ENCODE measurements at places on chromosomes 4 and X.

GRCh38 chrX:39453889-39454621, 643.7 kb downstream of the BCOR start:
- no peak for DNase-seq

DNA sequence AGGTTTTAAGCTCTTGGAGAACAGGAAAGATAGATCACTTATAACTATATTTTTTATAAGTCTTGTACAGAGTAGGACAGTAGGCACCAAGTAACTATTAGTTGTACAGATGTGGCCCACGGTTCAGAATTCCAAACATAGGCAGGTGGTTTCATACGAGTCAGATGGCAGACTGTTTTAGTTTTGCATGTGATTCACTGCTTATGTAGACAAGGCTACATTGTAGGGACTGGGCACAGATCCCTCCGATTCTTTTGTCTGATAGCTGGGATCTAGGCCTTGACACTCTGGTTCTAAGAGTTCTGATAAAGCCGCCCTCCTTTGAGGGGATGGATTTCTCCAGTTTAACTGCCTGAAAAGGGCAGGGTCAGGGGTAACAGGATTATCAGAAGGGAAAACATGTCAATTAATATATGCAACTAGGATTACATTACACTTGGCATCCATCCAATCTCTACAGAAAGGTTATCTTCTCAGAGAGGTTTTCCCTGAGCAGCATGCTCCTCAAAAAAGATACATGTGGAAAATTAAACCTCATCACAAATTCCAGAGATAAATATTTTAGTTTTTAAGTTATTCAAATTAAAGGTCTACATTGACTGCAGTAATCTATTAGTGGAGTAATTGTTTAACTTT, 87.8 kb downstream of the SPRY1 start:
- no peak for DNase-seq

- no peak for DNase-seq
Observed at GRCh38 chr4:150217192-150217591, 138.9 kb downstream of the DCLK2 start.

- DNase-seq = no peak
Observed at GRCh38 chr4:160299177-160299576, 1196.3 kb downstream of the RAPGEF2 start.

GRCh38 chr4:82792912-82793649, 5.5 kb downstream of the SCD5 start:
- DNase-seq = no peak

GRCh38 chr4:102809691-102810090, 17.7 kb downstream of the UBE2D3 start:
- DNase-seq = no peak

DNA sequence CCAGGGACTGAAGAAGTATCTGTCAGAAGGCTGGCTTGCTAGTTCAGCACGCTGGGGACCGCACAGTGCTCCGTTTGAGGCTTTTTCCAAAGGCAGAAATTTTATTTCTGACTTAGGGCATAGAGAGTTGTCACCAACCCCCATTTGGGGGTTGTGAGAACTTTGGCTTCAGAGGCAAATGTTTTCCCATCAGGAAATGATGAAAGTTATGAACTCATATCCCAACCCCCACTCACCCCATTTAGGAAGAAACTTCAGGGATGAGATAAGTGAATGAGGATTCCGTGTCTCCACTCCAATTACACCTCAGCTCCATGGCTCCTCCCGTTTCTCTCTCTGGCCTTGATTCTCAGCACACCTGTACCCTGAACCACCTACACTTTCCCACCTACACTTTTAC, 4.3 kb upstream of the WDR13 start:
- no peak for DNase-seq

DNA sequence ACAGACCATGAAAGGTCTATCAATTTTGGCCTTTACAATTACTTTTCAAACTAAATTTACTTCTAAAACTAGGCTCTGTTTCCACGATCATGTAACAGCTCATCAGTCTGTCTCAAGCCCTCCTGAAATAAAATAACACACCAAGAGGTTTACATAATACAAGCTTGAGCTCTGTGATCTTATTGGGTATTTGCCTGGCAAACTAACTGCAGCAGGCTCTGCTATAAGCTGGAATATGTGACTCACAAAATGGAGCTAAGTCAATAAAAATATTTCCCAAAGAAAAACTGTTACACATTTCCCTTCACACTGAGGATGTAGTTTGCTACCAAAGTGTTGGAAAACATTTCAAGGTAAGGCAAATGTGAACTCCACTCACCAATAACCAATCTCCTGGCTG, 94.7 kb upstream of the GPM6B start:
- no peak for DNase-seq

DNA sequence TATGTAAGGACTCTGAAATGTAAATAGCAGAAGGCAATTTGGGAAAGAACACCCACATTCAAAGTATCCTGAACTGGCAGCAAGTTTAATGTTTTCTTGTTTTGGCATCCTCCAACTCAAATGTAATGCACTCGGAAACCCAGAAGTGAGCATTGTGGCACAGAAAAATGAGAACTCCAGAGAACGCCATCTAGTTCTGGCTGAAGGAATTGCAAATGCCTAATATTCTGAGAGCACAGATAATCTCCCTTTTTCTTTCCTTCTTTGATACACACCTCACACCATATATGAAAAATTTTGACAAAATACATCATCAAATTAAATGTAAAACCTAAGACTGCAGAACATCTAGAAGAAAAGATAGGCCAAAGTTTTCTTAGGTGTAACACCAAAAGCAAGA, 52.1 kb downstream of the PWWP3B start:
- DNase-seq = no peak

- no peak for DNase-seq
Observed at GRCh38 chr4:98706935-98707334, 48.5 kb upstream of the TSPAN5 start.

GRCh38 chrX:20333672-20334071, 67.0 kb upstream of the RPS6KA3 start:
- no peak for DNase-seq

DNA sequence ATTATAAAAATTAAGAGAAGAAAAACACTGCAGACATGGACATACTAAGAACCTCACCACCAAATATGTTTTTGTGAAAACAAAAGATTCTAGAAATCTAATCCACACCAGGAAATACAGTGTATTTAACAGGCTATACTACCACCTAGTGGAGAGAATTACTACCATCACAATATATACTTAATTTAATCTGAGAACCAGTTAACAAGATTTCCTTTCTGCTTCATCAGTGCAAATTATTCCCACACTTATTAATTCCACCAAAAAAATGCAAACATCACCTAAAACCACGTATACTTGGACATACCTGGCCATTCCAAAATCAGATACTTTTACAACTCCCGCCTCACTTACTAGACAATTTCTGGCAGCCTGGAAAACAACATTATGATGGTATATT, 7.0 kb upstream of the TXK start:
- no peak for DNase-seq
